ENCODE measurements at places on chromosomes 3 and 15.

DNA sequence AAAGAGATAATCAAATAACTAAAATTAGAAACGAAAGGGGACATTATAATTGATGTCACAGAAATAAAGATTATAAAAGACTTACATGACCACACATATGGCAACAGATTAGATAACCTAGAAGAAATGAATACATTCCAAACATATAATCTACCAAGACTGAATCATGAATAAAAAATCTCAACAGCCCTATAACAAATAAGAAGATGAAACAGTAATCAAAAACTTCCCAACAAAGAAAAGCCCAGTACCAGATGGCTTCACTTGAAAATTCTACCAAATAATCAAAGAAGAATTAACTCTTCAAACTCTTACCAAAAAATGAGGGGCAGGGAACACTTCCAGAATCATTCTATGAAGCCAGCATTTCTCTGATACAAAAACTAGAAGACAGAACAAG lies 11.8 kb downstream of the TOP2B start:
- DNase-seq: no peak

- DNase-seq: no peak
These were observed 46.2 kb upstream of the PLCL2 start for GRCh38 chr3:16838561-16838960.

DNA sequence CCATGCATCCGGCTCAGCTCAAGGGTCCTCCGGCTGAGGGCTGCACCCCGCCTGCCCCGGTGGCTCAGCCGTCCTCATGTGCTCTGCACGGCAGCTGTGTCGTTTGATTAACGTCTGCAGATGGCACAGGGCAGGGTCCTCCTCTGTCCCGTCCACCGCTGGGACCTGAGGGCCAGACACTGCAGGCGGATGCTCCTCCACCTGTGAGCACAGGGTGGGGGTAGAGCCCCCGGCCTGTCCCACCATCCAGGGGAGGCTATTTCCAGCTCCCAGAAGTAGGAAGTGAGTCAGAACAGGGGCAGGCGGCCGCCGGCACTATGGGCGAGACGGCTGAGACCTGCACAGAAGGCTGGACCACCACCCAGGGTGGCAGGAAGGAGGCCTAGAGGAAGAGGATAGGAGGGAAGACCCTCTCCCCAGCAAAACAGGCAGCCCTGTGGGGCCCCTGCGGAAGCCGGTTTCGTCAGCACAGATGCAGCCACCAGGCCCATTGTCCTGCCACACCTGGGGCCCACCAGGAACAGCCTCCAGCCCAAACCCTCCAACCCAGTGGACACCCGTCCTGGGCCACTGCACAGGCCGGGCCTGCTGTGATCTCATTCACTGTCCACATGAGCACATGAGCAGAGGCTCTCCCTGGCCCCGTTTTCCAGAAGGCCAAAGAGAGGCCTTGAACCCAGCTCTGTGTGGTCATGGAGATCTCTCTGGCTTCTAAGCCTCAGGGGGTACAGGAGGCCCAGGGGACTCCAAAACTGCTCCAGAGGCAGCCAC lies 12.6 kb upstream of the PLXND1 start:
- DNase-seq: no peak

GRCh38 chr3:69353503-69353902 lies 32.4 kb downstream of the FRMD4B start:
- DNase-seq: no peak

DNA sequence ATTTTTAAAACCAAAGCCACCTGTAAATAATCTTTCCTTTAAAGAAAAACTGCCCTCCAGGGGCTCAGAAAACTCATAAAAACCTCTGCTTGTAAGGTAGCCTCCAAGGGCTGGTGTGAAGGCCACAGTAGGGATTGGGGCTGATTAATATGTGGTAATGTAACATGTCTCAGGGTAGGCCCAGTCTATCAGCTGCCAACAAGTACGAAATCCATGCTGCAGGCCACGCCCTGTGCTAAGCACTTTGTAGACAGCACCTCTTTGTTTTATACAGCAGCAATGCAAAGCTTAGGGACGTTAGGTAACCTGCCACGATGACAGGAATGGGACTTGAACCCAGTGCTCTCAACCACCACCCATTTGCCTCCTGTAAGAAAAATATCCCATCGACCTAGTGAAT lies 65.6 kb upstream of the PRICKLE2 start:
- no peak for DNase-seq
